Fibroblast of villous mesenchyme (primary cell): ENCODE measurements at places on chromosomes 7 and 10. TPM values are rescaled to one million over a fixed set of nuclear protein-coding genes. Genes with fewer than 3 reads are reported as not detected.

DNA sequence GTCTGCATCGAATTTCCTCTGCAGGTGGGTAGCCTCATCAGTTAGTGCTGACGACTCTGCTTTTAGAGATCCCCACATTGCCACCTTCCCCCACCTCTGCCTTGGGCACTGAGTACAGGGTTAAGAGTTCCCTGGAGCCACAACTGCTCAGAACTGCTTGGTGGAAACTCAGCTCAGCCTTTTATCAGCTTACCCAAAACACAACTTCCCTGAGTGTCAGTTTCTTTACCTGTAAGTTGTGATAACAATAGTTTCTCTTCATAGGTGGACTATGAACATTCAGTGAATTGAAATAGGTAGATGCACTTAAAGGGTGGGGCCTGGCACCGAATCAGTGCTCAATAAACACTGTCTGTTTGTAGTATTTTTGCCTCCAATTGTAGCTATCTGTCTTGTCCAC lies 11.3 kb downstream of the ASB13 start:
- DNase-seq: no peak

- DNase-seq: no peak
Observed at GRCh38 chr10:77007834-77008233, 629.8 kb downstream of the KCNMA1 start.

GRCh38 chr10:69360485-69361302 lies 56.0 kb downstream of the TACR2 start:
- peak; percentile 95 for DNase-seq

GRCh38 chr7:24075426-24075810 lies 208.6 kb upstream of the NPY start:
- peak; percentile 4 for DNase-seq

DNA sequence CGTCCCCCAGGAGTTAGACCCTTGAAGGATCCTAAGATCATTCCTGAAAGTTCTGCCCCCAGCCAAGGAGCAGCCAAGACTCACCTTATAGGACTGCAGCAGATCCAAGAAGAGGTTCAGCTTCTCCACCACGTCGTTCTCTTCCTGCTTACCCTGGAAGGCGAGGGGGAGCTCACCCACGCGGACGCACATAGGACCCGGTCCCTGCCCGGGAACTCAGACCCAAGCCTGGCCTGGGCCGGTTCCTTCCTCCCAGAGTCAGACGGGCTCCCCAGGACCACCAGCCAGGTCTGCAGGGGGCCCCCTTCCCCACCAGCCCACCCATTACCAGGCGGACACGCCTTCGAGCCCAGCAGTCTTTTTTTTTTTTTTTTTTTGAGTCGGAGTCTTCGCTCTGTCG lies 15.6 kb downstream of the NUDT1 start:
- DNase-seq: no peak

DNA sequence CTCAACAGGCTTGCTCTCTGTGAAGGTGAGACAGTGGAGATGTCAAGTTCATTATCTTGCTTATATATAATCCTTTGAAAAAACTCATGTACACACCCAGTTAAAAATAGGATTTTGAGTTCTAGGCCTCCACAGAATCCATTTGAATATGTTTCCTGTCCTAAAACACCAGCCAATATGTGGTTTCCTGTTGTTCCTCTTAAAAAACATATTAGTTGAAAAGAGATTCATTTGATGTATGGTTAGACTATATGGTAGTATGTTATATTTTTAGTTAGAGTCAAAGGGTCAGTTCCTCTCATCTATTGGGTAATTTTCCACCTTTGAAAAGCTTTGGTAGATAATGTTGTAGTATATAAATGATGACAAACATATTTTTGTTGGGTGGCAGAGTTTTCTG lies 16.0 kb downstream of the PPP1R9A start:
- DNase-seq: no peak

GRCh38 chr7:107743567-107744344 lies at the start of gene CBLL1:
TSS of gene CBLL1 (plus strand) at chr7:107744142. CDS start at chr7:107744164, 22 bp downstream.
- DNase-seq: peak; percentile 96

GRCh38 chr10:88216976-88217375 lies 353.6 kb downstream of the PTEN start:
- no peak for DNase-seq

- no peak for DNase-seq
Observed at GRCh38 chr7:72524037-72524436, 111.9 kb upstream of the CALN1 start.

GRCh38 chr10:122548407-122549085 lies 12.0 kb upstream of the DMBT1 start:
- no peak for DNase-seq

The SCRN1 gene
- 74.4 and 113 TPM in 2 replicates for total RNA-seq

The FAM24B gene
- 2.9 and 3.5 TPM in 2 replicates for total RNA-seq
